ENCODE measurements at places on chromosomes 16 and 17.

- DNase-seq, result peak; percentile 43
Observed at GRCh38 chr16:2919511-2920255, 8.0 kb downstream of the FLYWCH1 start.

DNA sequence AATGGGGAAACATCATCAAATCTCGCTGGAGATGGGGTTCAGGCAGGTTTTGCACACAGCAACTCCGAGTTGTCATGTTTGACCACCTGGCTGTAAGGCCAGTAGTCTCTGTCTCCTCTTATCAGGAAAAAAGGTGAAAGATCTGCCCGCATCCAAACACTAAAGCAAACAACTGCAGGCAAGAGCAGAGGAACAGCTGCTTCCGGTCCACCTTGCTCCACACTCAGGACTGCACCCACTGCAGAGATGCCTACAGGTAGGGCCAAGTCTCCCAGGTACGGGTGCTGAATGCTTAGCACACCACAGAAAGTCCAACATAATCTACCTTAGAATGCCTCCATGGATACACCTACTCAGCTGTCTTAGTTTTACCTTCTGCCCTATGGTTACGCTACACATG is 7.3 kb downstream of the TEX2 start:
- DNase-seq, result no peak

DNA sequence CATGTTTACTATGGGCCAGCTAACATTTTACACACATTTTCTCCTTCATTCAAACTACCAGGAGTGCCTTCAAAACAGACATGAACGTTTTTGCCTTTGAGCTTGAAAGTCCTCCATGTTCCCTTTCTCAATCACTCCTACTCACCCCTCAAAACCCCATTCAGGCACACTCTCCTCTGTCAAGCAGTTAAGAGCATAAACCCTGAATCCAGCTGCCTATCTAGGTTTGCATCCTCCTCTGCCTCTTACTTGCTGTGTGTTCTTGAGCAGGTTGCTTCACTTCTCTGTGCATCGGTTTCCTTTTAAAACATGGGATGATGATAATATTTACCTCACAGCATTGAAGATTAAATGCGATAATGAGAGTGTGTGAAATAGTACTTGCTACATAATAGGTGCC is 215.3 kb downstream of the HAPSTR1 start:
- DNase-seq, result no peak

DNA sequence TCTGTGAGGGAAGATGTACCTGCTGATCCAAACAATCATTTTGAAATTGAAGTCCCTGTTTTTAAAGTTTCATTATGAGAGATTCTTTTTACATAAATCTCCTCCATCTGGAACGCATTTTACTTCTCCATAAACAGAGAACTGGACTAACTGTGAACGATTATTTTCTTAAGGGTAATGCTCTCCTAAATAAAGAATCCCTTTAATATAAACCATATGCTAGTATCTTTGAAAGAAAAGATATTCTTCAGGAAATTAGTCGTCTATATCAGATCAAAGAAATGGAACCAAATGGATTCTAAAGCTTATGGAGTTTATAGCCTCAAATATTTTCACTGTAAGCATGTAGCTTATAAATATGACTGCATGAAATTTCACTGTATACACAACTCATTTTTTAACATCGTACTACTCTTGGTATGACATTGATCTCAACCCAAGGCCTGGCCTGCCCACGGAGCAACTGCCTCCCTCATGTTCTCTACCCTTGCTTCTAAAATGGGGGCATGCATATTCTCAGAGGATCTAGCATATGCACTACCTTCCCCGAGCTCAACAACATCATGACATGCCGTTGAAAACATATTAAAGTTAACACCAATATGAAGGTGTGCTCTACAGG is 66.4 kb downstream of the MYH10 start:
- DNase-seq, result no peak

DNA sequence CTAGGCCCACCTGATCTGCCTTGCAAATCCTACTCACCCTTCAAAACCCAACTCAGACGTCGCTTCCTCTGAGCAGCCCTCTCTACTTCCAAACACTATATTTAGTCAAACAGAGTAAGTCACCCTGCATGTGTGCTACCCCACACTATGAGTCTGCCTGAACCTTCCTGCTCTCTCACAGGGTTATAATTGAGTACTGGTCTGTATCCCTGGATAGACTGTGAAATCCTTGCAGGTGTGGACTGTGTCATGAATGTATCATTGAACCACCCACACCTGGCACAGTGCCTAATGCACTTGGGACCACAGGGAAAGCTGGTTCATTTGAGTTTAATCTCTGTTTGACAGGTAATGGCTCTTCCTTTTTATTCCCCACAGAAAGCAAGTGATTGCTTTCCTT is 3.4 kb downstream of the FBXO39 start:
- DNase-seq, result no peak
